Fibroblast of lung (primary cell): ENCODE measurements at places on chromosomes 5 and 9.

- no peak overlapping the region for H3K27ac ChIP-seq
- H3K4me1 ChIP-seq, result no peaks in the 10 kb centered on the region
- no peaks in the 10 kb centered on the region for H3K36me3 ChIP-seq
- no peak overlapping the region for H3K4me3 ChIP-seq
- DNase-seq, result peak; percentile 52
Measured at GRCh38 chr5:74352256-74352655, 288.3 kb downstream of the ENC1 start.

GRCh38 chr5:119913425-119913824 is 284.1 kb downstream of the FAM170A start:
- no peak overlapping the region for H3K27ac ChIP-seq
- H3K4me1 ChIP-seq, result no peaks in the 10 kb centered on the region
- H3K4me3 ChIP-seq, result no peak overlapping the region

DNA sequence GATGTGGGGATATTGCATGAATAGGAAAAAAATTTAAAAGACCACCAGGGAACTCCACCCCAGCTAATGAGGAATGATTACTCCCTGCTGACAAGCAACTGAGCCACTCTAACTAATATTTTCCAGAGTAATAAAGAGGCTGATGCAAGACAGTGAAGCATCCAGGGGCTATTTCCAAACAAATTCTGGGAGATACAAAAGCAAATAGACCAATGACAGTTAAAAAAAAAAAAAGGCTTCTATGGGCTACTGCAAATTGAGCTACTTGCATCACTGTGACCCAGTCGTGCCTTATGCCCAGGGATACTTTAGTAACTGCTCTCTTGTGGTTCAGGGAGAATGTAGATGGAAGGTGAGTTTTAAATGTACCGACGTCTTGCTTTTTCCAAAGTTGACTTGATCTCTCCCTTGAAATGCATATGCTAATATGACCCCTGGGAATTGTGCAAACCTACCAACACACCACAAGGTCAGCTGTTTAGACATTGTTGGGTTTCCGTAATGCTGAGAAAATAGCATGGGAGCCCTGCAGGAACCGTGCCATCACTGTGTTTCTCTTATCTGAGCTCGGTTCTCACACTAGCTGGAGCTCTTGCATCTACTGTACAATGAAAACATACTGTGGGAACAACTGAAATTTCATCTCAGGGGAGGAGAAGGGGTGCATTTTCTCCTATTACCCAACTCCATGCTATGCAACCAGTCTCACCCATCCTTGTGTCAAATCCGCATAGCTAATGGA is 250.6 kb upstream of the MAP3K1 start:
- no peak overlapping the region for H3K27ac ChIP-seq
- DNase-seq, result no peak
- no peaks in the 10 kb centered on the region for H3K36me3 ChIP-seq
- no peak overlapping the region for H3K4me3 ChIP-seq

DNA sequence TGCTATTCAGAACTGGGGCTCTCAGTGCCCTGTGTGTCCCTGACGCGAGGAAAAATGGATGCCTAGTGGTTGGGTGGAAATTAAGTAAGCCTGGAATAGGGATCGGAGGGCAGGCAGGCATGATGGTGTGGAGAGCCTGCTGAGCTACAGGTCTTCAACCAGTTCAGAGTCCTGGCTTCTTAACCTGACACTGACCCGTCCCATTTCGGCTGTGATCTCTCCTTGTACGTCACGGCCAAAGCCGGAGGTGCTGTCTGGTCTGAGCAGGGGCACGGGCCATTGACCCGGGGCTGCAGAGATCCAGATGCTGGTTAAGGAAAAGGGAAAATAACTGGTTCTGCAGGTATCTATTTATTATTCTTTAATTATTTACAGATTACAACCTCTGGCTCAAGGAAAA is 27.9 kb downstream of the RHOBTB3 start:
- H3K27me3 ChIP-seq, result no peaks in the 10 kb centered on the region
- H3K4me1 ChIP-seq, result peaks cover 32% of the 10 kb centered on the region
- no peak for DNase-seq
- H3K36me3 ChIP-seq, result peaks cover 12% of the 10 kb centered on the region
- peak overlapping the region; percentile 73 for H3K27ac ChIP-seq

- no peak for DNase-seq
- no peak overlapping the region for H3K27ac ChIP-seq
- H3K4me1 ChIP-seq, result no peaks in the 10 kb centered on the region
- no peak overlapping the region for H3K4me3 ChIP-seq
Measured at GRCh38 chr5:10588779-10589447, 25.0 kb downstream of the ANKRD33B start.

DNA sequence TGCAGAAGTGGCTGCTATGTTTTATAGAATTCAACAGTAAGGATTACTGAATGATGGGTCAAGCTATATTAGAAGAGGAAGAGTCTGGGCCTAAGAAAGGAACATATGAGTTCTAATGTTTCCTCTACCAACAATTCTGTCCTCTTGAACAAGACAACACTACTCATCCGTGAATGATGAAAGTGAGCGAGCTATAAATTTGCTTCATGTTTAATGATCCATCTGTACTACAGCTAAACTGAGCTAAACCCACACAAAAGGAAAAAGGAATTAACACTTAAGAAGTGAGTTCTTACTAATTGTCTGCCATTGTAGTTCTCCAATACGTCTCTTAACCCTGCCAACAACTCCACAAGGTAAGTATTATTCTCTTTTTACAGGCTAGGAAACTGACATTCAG is 204.4 kb downstream of the GLIS3 start:
- no peaks in the 10 kb centered on the region for H3K4me1 ChIP-seq
- no peak overlapping the region for H3K27ac ChIP-seq
- H3K27me3 ChIP-seq, result no peaks in the 10 kb centered on the region
- no peak for DNase-seq

GRCh38 chr5:15080219-15080618 is 208.6 kb upstream of the ANKH start:
- DNase-seq, result no peak
- no peaks in the 10 kb centered on the region for H3K36me3 ChIP-seq
